GM13976 (cell line): ENCODE measurements at places on chromosomes 5 and 9.

- DNase-seq = no peak
Observed at GRCh38 chr5:139863361-139863760, 67.8 kb downstream of the PSD2 start.

- no peak for DNase-seq
Observed at GRCh38 chr5:120600639-120601038, 136.5 kb downstream of the PRR16 start.

- DNase-seq = no peak
Observed at GRCh38 chr5:158492136-158492535, 607.6 kb downstream of the EBF1 start.

DNA sequence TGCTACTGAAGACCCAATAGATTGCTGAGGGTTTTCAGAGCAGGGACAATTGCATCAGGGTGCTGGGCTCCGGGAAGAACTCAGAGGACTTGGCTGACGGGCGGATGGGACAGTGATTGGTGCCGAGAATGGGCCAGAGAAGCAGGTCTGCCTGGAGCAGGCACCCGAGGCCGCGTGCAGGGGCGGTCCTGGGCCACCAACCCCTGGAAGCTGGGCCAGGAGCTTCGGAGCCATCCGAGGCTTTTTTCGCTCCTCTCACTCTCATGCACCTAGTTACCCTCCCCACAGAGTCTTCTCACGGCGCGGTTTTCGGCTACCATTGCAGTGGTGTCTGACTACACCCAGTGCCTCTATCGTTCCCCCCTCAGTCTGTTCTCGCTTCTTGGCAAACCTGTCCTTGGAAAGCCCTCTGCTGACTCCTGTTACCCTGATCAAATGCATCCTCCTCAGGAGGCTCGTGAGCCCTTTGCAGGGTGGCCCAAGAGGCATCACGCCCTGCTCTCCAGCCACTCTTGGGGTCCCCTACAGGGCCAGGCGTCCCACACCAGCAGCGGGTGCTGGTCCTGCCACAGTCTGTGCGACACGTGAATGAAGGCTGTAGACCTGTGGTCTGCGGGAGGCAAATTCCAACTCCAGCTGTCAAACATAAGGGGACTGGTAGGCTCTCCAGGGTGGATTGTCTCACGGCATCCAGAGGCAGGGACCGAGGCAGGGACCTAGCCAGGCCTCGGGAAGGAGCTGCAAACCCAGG lies 1.2 kb upstream of the CLPTM1L start:
- DNase-seq = no peak

DNA sequence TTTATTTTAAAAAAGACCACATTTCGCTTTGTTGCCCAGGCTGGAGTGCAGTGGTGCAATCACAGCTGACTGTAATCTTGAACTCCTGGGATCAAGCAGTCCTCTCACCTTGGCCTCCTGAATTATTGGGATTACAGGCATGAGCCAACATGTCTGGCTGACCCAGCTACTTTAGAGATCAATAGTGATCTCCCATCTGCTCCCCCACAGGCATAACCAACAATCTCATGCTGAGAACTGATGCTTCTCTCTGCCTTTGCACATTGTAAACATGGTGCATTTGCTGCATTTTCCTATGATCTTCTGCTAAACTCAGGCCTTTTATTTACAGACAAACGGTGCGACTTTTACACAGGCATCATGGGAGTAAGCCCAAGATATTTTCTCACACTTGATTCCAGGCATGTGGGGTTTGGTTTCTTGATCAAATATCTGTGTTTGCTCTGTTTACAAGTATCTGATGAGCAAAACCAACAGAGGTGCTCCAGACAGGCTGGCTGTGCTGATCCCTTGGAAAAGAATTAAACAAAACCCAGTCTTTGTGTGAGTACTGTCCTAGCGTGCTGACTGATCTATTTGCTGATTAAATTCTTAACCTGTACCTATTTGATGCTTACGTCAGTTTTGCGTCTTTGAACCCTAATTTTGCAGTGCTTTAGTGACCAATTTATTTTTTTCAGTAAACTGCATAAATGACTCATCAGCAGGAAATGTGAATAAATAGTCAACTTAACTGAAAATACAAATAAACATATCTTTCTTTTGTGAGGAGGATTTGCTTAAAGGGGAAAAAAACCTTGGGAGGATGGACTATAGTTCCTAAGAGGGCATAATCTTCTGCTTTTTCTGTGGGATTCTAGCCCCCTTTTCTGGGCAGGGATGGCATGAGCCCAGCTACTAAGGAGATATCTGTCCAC lies 191.7 kb upstream of the NR3C1 start:
- no peak for DNase-seq
